Activated CD4-positive, alpha-beta T cell treated with anti-CD3 and anti-CD28 coated beads, Interleukin-2, Interleukin-4, amounts not matched to agents 100 ng/mL and 50 ng/mL, durations not matched to agents 16 hours and 8 hours (primary cell): ENCODE measurements at places on chromosomes 12 and 14.

- DNase-seq = no peak
Measured at GRCh38 chr12:13223179-13223804, 26.8 kb downstream of the EMP1 start.

DNA sequence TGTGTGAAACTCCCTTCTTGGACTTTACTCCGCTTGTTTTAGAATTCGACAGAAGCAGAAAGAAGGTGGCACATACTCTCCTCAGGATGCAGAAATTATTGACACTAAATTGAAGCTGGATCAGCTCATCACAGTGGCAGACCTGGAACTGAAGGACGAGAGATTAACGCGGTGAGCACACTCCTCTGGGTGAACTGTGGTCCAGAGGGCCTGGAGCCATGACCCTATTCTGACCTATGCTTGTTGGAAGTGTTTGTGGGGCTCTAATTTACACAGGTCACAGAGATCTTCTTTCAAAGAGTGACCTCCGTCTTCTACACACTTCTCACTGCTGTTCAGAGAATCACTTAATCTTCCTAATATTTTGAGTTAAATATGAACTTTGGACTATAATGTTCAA is 72.5 kb upstream of the MYF6 start:
- no peak for DNase-seq

DNA sequence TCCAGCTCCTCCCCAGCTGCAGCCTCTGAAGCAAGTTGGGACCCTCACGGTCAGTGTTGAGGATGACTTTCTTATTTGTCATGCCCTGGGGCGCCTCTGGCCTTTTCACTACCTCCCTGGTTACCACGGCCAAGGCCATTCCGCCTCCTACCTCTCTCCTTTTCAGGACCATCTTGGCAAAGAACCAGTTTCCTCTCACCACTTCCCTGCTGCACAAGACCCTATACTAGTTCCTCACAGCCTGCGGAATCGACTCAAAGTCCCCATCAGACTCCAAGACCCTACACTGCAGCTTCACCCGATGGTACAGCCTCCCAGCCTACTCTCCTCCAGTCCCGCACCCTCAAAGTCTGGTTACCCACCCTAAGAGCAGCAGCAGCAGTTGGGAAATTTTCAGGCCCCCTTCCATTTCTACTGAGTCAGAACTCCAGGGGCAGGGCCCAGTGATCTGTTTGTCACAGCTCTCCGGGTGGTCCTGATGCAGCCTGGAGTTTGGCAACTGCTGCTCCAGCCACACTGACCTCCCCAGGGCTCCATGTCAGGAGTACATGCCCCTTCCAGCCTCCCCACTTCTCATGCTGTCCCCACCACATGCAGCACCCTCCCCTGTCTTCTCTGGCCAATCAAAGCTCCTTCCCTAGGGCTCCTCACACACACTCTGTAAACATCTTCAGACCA is 5.4 kb downstream of the VWF start:
- DNase-seq = no peak

- no peak for DNase-seq
Measured at GRCh38 chr12:42010715-42011114, 134.0 kb downstream of the GXYLT1 start.

- no peak for DNase-seq
Measured at GRCh38 chr14:53545217-53545616, 392.1 kb upstream of the DDHD1 start.

- DNase-seq = no peak
Measured at GRCh38 chr12:108399514-108399913, 60.4 kb upstream of the CMKLR1 start.

- no peak for DNase-seq
Measured at GRCh38 chr14:47720281-47720680, 44.9 kb upstream of the MDGA2 start.

DNA sequence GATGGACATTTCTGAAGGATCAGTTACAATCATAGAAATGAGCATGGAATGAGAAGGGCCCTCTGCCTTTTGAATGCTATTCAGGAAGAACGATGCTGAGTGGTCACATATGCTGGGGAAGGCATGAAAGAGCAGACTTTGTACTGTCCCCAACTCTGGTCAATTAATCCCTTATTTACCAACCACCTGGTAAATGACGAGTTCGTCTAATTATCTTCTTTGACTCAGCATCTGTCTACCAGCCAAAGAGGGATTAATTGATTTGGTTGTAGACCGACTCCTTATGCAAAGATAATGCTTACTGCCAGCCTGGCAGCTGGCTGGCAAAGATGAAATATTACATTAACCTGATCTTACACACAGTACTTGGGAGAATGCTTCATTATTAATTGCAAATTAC is 152.2 kb downstream of the CHST11 start:
- no peak for DNase-seq

GRCh38 chr12:75959060-75959459 is 72.5 kb downstream of the PHLDA1 start:
- DNase-seq = no peak

- DNase-seq = no peak
Measured at GRCh38 chr12:175250-175649, 38.7 kb downstream of the SLC6A12 start.

DNA sequence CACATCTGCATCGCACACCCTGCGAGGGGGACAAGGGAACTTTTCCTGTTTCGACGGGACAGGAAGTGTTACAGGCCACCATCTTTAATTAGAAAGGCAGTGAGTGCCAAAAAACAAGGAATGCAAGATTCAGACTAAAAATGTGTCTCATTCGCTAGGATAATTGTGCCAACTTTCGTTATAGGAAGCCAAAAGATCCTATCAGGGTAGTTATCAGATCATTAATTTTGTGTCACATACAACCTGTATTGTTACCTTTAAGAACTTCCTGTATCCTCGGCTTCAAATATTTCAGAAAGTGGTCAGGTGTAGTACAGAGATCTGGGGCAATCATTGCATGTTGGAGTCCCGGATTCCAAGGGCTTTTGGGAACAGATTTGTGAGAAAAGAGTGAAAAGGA is 19.2 kb upstream of the MGP start:
- no peak for DNase-seq

DNA sequence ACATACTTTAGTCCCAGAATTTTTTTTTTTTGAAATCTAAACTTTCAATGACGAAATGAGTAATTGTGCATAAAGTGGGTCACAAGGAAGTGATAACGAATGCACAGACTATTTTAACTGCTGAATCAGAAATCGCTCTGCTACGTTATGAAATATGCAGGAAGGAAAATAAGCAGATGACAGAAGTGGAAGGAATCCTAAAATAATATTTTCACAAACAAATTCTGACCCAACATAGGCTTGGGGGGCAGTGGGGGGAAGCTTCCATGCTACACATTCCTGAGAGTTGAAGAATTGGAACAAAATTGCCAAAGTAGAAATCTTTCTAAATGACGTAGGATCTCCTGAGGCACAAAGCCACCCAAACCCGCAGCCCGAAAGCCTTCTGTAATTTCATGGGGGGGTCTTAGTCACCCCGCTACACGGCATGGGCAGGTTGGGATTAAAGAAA is 89.6 kb downstream of the ARF6 start:
- DNase-seq = peak; percentile 18

DNA sequence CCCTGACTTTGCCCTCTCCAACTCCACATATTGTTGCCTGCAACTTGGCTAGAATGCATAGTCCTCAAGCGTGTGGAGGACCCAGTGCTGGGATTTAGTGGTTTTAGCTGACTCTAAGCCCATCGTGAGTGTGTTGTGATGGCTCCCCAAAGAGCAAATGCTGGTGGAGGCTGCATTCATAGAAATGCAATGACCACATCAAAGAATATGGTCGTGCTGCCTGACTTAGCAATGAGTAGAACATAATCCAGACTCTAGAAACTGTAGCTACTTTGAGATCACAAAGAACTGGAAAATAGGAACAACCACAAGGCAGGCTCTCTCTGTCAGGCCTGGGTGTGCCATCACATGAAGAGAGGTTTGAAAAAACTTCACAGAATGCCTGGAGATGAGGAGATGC is 1.3 kb downstream of the DYRK4 start:
- no peak for DNase-seq

- DNase-seq = peak; percentile 19
Measured at GRCh38 chr12:123363740-123364531, 711 bp downstream of the SBNO1 start.

- DNase-seq = no peak
Measured at GRCh38 chr12:128657378-128657777, 166.4 kb downstream of the SLC15A4 start.

DNA sequence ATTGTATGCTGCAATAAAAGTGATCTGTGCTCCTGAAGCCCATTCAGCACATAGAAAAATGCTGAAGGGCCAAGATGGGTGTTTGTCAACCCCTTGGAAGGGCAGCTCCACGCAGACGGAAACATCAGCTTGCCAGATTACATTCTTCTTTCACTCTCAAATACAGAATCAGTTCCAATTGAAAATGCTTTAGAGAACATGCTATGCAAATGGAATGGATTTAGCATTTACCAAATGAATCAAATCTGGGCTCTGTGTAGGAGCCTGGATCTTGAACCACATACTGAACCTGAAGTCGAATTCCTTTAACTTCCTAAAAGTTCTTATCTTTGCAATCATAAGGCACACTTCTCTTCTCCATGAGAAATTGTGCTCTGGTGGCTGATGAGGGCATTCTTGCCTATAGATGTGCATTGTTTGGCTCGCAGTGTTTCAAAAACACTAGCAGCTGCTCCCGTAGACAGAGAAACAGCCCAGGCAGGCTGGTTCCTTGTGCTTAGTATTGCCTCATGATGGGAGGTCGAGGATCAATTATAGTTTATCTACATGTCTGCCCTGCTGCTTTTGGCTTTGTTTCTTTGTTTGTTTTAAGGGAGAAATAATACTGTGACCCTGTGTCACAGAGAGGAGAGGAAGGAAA is 489.8 kb upstream of the FLRT2 start:
- DNase-seq = no peak

DNA sequence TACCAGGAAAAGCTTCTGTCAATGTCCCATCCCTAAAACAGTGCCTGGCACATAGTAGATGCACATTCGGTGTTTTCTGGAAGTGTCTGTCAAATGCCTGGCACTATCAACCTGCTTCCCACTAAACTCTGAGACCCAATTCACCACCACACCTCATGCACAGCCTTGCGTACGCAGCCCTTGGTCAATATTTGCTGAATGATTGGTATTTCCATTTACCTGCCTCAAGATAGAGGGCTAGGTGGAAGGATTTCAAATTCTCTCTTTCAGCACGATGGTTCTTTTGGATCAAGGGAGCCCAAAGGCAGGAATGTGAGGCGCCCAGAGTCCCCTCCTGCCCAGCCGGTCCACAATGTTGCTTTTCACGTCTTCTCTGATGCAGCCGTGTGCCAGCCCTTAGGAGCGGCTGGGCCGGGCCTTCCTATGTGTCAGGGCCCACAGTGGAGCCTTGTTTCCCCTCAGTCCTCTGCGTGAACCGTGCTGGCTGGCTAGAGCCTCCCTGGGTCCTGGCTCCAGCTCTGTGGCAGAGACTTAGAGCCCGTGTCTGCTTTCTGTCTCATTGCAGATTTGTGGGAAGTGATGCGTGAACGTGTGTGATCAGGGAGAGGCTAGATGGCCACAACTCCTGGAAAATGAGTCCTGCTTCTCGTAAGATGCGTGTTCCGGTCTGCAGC is 99.9 kb upstream of the RFLNA start:
- no peak for DNase-seq

DNA sequence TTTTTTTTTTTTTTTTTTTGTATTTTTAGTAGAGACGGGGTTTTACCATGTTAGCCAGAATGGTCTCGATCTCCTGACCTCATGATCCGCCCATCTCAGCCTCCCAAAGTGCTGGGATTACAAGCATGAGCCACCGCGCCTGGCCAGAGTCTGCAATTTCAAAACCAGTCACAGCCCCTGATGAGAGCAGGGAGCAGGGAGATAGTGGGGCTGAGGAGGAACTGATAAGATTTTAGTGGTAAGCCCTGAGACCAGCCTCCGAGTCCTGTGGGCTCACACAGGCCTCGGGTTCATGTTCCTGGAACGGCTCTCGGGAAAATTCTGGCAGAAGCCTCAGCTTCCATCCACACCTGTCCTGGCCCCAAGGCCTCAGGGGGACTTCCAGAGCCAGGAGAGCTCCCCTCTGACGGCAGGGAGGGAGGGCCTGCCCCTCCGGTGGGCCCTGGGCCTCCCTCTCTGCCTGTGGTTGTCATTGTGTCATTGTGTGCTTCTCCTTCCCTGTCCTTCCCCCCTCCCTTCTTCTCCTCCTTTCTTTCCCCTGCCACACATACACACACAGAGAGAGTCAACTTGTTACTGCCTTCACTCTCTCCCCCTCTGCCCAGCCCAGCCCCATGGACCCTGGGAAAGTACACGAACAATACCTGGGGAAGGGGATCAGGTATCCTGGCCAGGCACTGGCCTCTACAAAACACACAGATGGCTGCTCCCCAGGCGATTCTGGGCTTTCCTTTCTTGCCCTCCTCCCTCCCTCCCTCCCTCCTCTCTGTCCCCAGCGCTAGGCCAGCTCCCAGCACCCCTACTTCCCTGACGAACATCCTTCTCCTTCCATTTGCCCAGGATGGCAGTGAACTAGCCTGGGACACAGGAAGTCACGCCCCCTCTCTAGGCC is 294.1 kb downstream of the DPF3 start:
- no peak for DNase-seq

- DNase-seq = no peak
Measured at GRCh38 chr14:101252443-101253214, 308.7 kb upstream of the DIO3 start.

GRCh38 chr12:53726341-53726740 is 911 bp downstream of the CALCOCO1 start:
- DNase-seq = no peak

GRCh38 chr14:101216366-101217079 is 313.0 kb upstream of the RTL1 start:
- DNase-seq = no peak

DNA sequence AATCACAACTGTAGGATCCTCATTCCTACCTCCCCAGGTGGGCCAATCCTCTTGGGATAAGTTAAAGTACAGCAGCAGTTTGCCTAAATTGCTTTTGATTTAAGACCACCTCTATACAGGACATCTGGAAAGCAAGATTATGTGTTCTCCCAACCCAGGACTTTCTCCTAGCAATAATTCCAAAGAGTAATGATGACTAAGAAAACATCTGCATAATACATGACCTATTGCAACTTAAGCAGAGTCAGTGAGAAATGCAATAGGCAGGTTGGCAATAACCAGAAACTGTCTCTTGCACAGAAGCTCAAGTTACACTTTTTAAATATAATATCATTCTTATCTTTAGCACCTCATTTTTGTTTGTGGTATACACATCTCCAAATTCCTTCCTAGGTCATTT is 275.4 kb downstream of the TRHDE start:
- no peak for DNase-seq

DNA sequence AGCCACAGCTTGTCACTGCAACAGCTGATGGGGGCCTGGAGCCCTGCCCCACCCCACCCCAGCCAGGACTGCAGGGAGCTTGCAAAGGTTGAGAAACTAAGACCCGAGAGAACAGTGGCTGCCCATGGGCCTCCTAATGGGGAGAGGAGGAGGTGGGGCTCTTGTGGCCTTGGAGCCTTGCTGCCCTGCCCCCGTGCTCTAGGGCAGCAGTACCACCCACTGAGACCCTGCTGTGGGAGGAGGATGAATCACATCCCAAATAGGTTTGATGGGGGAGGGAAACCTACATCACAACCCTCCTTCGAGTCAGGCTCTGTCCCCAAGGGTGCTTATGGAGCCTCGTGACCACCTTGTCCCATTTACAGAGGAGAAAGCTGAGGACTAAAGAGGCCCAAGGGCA is 15.9 kb downstream of the HHIPL1 start:
- DNase-seq = no peak
